ENCODE measurements at places on chromosomes 7 and 10.

DNA sequence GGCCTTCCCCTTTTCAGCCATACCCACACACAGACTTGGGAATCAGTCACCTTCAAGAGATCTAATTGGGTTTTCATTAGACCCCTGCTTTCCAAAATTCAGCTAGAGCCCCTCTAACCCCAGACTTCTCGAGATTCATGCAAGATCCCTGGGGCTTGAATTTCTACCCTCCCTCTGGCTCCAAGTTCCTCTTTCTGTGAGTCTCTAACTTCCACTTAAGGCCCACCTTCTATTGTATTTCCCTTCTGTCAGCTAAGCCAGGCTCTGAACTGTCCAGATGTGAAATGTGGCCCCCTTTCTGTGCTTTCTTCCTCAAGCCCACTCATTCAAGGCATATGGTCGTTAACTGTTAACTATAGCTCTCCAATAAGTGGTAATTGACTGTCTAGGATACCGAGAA lies 132.2 kb downstream of the ZNF365 start:
- DNase-seq = no peak

DNA sequence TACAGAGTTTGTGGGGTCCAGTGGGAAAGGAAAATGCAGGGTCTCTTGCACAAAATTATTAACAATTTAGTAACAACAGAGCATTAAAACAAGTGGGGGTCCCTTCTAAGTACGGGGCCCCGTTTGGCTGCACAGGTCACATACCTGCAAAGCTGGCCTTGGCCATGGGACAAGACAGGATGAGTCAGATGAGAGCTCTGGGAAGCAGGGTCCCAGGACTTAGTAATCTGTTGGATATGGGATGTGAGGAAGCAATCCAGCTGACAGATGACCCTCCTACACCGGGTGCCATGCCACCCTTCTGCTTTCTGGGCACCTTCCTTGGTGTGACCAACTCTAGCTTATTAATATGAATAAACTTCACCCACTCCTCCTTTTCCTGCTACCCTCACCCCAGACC lies 3.2 kb upstream of the DUSP5 start:
- DNase-seq = no peak

DNA sequence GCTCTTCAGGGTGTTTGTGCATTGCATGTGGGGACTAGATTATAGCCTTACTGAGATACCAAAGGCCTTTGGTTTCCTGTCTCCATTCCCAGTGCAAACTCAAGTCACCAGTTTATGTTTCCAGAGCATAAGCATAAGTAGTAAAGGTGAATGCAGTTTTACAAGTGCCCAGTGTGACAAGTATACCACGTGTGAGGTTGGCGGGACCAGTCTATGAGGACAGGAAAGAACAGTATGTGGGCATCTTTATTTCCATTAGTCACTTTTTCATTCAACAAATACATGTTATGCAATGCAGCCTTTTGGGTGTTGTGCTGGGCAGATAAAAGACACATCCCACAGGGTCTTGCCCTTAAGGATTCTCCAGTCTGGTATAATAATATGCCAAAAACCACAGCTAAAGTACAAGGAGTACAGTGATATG lies 146.5 kb downstream of the ARID5B start:
- DNase-seq = peak; percentile 59

- no peak for DNase-seq
Measured at GRCh38 chr10:74823791-74824183, 2.6 kb upstream of the KAT6B start.

- no peak for DNase-seq
Measured at GRCh38 chr10:121681997-121682687, 83.9 kb upstream of the FGFR2 start.

DNA sequence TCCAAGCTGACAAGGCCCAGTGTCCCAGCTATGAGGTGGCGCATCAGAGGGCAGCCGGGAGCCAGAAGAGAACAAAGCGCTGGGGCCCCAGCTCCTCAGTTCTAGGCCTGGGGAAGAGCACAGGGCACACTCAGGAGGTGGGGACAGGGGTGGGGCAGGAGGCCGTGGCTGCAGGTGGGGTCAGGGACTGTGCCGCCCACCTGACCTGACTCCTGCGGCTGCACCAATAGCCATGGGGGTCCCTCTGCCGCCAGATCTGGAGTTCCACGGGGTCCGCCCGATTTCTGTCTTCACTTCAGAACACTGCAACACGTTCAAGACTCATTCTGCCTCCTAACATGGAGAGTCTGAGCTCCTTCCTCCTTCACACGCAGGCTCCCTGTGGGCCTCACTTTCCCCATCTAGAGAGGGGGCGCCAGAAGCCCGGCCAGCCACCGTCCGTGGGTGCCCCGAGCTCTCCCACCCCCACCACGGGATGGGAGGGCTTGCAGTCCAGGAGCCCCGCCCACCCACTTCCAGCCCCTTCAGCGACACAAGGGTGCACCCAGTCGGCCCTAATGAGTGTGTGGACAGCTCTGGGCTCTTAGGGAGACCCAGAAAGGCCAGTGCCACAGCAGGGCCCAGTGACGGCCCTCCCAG lies 278.3 kb downstream of the MAD1L1 start:
- DNase-seq = no peak

GRCh38 chr10:73998929-73999691 lies 1.2 kb downstream of the VCL start:
- DNase-seq = peak; percentile 23

GRCh38 chr10:98215373-98215772 lies 52.6 kb downstream of the LOXL4 start:
- DNase-seq = no peak

- DNase-seq = no peak
Measured at GRCh38 chr7:47343061-47343455, 238.9 kb downstream of the TNS3 start.

DNA sequence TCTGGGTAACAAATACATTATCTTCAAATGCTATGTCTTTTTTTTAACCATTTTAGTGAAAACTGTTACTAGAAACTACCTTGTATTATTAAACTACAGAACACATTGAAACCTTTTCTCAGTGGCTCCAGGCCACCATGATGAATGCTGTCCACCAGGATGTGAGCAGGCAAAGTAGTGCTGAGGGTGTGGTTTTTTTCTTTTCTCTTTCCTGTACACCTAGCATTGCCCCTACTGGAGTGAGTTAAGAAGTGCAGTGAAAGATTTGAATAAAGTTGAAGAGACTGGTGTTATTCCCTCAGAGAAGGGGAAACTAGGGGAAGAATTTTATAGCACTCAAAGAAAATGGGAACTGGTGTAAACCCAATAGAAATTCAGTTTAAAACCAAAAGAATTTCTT lies 120.0 kb upstream of the SAMD8 start:
- DNase-seq = peak; percentile 30

DNA sequence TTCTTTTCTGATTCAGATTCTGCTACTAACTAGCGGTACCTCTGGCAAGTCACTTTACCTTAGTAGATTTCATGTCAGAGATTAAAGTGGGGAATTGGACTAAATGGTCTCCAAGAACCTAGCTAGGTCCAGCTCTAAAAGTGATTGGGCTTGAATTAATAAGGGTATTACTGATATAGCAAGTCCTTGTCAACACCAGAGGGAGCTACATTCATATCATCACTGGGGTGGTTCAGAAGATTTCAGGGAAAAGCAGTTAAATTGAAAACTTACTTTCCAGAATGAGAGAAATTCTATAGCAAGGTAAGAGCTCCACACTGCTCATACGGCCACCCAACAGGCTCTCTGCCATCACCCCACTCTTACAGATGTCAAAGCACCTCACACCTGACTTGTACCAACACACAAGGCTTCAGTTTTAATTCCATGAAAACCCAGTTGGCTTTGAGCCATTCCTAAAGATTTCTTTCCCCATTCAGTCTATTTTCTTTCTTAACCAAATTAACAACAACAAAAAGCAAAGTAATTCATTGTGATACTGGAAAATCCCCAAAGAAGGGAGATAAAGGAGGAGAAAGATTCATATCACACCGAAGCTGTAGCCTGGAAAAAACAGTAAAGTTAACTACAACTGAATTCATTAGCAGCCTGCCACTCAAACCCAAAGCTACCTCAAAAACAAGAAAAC lies 38.0 kb upstream of the SPOCK2 start:
- peak; percentile 47 for DNase-seq

DNA sequence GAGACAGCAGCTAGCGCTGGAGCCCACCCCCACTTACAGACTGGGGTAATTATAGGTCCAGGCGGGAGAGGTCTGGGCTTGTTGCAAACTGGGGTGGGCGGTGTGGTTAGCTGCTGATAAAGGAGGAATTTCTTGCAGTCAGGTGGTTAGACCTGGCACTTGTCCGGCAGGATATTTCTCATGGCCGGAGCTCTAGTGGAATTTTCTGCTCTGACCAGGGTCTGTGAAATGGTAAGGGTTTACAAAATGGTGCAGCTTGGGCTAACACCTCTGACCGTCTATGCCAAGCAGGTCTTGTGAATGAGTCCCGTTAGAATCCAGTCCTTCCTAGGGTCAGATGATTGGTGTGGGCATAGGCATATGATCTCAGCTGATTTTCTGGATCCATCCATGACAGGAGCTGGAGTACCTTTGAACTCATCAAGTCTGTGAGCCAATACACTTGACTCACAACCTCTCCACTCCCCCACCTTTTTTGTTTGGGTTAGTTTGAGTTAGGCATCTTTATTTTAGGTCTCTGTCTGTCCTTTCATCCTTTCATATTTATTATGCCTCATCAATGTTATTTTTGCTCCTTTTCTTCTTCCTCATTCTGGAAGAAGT lies 213.4 kb downstream of the SUGCT start:
- DNase-seq = no peak

- no peak for DNase-seq
Measured at GRCh38 chr7:2003451-2003930, 229.3 kb downstream of the MAD1L1 start.

DNA sequence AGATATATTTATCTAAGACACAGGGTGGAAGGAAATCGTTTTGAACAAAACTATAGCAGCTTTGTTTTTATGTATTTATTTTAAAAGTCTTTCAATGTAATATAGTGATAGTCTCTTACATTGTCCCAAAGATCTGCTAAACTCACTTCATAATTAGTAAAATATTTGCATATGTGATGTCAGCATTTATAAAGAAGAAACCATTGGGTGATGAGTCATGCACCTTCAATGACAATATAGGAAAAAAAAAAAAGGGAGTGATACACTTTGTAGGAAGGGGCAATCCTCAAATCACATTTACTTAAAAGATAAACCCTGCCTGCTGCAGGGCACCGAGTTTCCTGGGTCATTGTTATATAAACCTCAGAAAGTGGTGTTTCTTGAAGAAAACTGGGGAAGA lies 112.4 kb upstream of the SEMA3C start:
- no peak for DNase-seq

- DNase-seq = no peak
Measured at GRCh38 chr10:53233749-53234148, 461.2 kb upstream of the MBL2 start.

GRCh38 chr10:17883621-17884020 lies 68.1 kb upstream of the SLC39A12 start:
- DNase-seq = no peak

DNA sequence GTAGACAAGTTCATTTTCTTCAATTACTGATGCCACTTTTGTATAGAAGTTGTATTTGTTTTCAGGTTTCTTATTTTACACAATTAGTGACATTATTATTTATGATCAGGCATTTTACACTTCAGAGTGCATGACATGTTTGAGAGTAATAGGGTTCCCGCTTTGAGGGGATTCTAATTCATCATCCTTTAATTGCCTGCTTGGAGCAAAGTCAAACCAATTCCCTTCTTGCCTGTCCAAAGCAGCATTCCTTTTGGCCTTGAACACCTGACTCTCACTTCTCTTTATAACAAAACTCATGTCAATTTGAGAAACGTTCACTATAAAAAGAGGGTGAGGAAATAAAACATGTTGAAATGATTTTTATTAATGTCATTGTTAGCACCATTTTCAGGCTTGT lies 1149.4 kb downstream of the NXPH1 start:
- no peak for DNase-seq

GRCh38 chr10:97463363-97464132 lies 17.6 kb downstream of the ZDHHC16 start:
- DNase-seq = peak; percentile 54

DNA sequence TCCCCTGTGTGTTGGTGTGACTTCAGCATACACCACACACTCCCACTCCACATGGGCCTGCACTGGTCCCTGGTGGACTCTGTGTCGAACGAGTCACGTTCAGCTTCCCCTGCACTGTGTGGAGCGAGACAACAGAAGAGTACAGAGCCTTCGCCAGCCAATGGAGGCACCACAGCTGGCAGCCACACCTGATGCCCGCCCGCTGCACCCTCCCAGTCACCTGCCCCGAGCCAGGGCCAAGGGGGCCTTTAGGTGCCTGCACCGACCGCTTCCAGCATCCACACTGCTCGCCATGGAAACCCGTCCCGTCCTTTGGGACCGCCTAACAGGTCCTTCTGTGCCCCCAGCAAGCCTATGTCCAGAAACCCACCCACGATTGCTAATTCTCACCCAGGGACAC lies 9.2 kb downstream of the FOXL3 start:
- DNase-seq = no peak

DNA sequence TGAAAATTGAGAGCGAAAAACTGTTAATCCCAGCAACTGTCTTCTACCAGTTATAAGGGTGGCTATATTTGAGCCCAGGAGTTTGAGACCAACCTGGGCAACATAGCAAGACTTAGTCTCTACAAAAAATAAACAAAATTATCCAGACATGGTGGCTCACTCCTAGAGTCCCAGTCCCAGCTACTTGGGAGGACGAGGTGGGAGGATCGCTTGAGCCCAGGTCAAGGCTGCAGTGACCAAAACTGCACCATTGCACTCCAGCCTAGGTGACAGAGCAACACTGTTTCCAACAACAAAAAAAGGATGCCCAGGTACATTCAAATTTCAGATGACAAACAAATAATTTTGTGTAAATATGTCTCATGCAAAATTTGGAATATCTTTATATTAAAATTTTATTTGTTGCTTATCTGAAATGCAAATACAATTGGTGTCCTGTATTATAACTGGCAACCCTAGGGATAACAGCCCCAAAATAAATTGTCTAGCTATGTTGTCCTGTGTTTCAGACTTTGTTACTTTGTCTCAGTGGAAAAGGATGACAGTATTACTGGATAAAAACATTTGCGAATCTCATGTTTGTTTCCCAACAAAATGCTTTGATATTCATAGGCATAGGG lies 26.7 kb downstream of the FAM171A1 start:
- no peak for DNase-seq

DNA sequence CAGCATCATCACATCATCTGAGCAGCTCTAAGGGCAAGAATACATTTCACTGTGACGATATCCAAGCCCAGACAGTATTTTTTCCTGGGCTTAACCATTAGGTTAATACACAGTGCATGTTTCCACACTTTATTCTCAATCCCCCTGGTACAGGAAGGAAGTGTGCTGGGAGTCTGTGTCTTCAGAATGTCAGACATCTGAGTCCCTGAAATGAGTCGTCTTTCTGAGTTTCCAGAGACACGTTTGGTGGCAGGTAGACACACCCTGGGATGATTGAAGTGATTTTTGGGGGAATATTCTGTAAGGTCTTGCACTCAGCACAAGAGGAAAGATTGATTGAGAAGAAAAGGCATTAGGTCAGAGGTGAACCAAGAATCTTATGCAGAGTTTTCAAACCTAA lies 13.1 kb upstream of the SHH start:
- DNase-seq = no peak

DNA sequence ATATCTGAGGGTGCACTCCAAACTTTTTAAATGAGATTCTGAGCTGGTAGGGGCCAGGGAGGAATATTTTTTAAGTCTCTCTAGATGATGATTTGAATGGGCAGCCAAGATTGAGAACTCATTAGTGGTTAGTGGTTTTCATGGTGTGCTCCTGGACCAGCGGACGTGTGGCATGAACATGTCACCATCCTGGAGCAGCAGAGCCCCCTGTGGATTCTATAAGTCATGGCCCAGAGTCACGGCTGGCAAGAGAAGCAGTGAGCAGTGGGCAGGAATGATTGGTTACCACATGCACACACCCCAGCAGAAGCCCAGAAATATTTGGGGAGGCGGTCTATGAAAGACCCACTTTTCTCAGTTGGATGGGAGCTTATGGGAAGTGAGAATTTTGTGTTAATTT lies 21.2 kb upstream of the UCN3 start:
- DNase-seq = peak; percentile 29
